ENCODE measurements at places on chromosomes 16 and 17. TPM values are rescaled to one million over a fixed set of nuclear protein-coding genes. Genes with fewer than 3 reads are reported as not detected.
A peak's percentile ranks its signal among the peaks of the same experiment; 100 is the strongest.

- no peak for DNase-seq
Measured at GRCh38 chr17:58007781-58008706, 998 bp upstream of the SRSF1 start.

KRTAP9-4 gene
- not detected for total RNA-seq

DNA sequence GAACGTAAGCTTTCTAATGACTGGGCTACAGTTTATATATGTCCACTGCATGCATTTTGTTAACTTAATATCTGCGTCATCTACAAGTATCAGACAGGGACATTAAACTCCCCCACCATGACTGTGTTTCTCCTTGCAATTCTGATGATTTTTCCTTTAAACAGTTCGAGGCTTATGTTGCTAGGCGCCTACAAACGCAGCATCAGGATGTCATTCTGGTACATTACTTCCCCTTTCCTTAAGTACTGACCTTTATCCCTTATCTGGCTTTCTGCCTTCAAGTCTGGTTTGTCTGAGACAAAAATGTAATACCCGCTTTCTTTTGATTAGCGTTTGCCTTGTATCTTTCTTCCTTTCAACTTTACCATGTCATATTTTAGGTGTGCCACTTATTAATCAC is 362.4 kb downstream of the SLC39A11 start:
- DNase-seq = no peak

DNA sequence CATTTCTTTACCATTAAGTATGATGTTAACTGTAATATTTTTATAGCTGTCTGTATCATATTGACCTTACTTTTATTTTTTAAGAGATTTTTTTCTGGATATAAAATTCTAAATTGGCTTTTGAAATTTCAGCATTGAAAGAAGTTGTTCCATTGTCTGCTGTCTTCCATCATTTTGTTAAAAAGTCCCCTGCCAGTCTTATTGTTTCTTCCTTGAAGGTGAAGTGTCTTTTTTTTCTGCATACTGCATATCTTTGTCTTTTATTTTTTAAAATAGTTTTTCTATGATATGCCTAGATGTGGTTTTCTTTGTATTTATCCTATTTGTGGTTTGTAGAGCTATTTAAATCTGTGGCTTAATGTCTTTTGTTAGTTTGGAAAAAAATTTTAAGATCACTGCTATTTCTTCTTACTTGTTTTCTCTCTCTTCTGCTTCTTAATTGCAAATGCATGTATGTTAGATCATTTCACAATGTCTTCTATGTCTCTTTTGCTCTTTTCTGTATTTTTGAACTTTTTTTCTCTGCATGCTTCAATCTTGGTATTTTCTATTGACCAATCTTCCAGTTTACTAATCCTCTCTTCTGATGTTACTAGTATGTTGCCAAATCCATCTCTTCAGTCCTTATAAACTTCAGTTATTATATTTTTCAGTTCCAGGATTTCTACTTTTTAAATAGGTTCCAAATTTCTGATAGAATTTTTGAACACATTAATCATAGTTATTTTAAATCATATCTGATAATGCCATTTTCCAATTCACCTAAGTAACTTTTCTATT is 20.2 kb downstream of the IL21R start:
- DNase-seq = no peak

- DNase-seq = no peak
Measured at GRCh38 chr16:54996186-54996585, 65.5 kb downstream of the IRX5 start.

GRCh38 chr17:63998721-63999679 is 849 bp downstream of the PRR29 start:
- no peak for DNase-seq

GRCh38 chr16:8961811-8962390 is 1.8 kb downstream of the USP7 start:
- no peak for DNase-seq

DNA sequence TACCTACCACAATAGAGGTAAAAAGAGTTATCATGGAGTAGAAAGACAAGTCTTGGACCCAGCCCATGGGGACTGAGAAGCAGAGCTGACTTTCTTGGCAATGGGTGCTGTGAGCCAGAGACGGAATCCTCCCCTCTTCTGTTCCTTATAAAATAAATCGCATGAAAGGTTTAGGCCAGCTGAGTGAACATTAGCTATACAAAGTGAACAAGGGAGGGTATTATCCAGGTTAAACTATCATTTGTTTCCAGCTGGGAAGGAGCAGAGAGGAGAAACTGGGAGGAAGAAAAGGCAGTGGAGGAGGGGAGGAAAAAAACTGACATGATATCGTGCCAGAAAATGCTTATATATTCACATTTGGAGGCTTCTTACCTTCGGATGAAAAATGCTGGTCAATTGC is 13.3 kb upstream of the PAFAH1B1 start:
- DNase-seq = no peak

SDK2 gene
- total RNA-seq = 0.10 TPM

- DNase-seq = no peak
Measured at GRCh38 chr16:27314986-27315332, 1.2 kb downstream of the IL4R start.

DNA sequence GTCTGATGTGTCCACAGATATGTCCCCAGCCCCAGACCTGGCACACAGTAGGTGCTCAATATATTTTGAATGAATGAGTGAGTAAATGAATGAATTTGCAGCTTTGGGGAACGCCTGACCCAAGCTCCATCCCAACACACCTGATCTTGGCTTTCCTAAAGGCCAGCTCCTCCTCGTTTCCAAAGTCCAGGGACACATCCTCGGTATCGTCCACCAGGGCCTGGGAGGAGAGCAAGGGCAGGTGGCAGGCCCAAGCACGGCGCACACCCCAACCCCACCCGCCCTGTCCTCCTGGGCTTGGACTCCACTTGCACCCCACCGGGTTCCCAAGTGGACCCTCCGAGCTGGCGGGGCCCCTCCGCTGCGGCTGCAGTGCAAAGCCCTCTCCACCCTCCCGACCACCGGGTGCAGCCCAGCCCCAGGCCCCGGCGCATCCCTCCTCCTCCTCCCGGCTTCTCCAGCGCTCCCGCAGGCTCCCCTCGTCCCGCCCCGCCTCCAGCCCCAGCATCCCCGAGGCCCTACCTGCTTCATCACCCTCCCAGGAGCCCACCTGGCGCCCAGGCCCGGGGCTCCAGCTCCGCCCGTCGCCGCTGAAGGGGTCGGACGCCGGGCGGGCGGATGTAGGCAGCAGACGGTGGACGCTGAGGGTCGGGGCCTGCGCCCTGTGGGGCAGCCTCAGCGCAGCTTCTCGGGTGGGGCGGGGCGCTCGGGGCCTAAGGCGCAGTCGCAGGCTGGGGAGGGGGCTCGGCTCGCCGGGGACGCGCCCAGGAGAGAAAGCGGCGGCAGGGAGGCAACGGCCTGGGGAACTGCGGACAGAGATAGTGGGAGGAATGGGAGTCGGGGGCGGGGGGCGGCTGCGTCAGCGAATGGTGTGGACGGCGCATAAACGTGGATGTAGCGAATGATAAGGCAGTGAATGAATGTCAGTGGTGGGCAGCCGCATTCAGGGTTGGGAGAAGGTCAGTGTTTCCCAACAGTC is at the start of gene TVP23A:
Gene TVP23A (minus strand): TSS at position 832 of the 979 bp plus-strand sequence. CDS start 301 bp downstream, at position 531.
- DNase-seq = peak; percentile 34

GRCh38 chr17:9968881-9969280 is 63.8 kb upstream of the RCVRN start:
- no peak for DNase-seq

- no peak for DNase-seq
Measured at GRCh38 chr17:59839651-59840328, 53.0 kb downstream of the TUBD1 start.

DNA sequence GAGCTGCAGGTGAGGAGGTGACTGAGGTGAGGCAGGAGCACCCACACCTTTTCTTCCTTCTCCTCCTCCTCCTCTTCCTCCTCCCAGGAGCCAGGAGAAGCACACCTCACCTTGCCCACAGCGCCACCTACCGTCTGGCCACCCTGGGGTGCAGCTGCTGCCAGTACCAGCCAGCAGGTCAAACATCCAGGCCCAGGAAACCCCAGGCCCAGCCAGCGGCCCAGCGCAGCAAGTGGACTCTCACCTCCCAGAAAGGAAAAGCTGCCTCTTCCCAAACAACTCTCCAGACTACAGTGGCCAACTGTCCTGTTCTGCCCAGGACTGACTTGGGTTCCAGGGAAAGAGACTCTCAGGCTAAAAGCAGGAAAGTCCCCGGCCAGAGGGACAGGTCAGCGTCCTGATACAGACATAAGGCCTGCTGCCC is 22.7 kb downstream of the PEMT start:
- DNase-seq = peak; percentile 46

DNA sequence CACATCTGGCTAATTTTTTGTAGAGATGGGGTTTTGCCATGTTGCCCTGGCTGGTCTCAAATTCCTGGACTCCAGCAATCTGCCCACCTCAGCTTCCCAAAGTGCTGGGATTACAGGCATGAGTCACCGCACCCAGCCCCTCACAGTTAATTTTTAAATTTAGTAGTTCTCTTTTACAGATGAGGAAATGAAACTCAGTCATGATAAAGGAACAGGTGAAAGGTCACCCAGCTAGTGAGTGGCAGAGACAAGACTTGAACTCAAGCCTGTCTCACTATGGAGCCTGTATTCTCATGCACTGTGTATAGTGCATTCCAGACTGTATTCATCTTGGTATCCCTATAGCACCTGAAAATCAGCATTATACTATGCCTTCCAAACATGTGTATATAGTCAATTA is 77.1 kb upstream of the WSB1 start:
- DNase-seq = no peak

DNA sequence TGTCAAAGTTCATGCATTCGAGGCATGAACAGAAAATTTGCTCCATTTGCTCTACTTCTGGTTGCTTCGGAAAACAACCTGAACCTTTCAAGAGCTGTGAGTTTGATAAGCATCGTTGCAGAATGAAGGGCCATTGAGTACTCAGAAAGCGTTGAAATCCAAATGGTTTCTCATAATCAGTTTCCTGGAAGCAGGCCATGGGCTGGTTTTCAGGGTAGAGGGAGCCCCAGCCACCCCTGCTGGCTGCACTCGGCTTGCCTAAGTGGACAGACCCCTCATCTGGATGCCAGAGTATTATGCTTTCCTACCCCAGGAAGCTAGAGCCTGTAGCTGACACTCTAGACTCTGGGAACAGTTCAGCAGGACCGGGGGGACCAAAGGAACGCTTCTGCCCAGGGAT is 24.4 kb downstream of the SCNN1G start:
- DNase-seq = no peak

GRCh38 chr17:57235124-57235523 is 21.2 kb upstream of the MSI2 start:
- no peak for DNase-seq

GRCh38 chr16:1958715-1959268 is 546 bp upstream of the NDUFB10 start:
- DNase-seq = no peak

NPIPB13 gene
- 0.68 TPM for total RNA-seq

DNA sequence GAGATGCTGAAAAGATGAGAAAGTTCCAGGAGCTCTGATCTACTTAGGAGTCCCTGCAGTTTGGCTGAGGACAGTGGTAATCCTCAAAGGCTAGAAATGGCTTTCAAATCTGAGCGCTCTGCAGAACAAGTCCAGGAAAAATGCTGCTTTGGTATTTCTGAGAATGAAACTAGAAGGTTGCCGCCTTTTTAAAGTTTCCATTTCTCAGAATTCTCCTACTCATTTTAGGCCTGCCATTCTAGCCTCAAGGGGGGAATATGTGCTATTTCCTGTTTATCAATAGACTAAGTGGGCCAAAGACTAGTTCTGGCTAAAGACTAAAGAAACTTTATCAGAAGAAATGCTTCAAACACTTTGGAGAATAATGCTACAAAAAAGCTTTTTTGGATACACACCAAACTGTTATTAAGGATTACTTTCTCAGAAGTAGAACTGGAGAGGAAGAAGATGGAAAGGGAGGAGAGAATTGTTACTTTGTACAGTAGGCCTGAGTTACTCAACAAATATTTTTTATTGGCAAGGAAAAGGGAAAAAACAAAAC is at the start of gene SLFN12L:
Gene SLFN12L (minus strand): TSS at position 78 of the 541 bp plus-strand sequence. CDS start 15,314 bp downstream, outside the sequence.
- no peak for DNase-seq

DNA sequence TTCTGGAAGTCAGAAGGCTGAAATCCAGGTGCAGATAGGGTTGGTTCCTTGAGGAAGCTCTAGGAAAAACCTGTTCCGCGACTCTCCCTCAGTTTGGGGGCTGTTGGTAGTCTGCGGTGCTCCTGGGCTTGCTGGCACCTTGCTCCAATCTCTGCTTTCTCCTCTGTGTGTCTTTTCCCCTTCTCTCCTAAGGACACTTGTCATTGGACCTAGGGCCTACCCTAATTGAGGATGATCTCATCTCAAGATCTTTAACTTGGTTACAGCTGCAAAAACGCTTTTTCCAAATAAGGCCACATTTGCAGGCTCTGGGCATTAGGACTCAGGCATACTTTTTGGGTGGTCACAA is 12.9 kb upstream of the CACNG4 start:
- no peak for DNase-seq

DNA sequence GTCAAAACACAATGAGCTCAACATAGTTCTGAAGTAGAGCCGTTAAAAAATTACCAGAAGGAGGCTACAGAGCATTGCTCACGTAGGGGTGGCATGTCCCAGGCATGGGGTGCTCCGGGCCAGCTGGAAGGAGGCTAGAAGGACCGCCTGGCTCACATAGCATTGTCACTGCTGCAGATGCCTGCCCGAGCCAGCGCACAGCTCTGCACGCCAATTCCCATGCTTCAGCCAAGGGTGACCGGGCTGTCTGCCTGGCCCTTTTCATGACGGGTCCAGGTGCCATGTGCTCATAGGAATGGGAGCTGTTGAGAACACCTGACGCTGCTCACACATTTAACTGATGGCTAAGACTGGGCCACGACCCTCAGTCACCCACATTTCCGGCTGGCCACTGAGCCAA is 228.9 kb upstream of the FOXF1 start:
- no peak for DNase-seq

DNA sequence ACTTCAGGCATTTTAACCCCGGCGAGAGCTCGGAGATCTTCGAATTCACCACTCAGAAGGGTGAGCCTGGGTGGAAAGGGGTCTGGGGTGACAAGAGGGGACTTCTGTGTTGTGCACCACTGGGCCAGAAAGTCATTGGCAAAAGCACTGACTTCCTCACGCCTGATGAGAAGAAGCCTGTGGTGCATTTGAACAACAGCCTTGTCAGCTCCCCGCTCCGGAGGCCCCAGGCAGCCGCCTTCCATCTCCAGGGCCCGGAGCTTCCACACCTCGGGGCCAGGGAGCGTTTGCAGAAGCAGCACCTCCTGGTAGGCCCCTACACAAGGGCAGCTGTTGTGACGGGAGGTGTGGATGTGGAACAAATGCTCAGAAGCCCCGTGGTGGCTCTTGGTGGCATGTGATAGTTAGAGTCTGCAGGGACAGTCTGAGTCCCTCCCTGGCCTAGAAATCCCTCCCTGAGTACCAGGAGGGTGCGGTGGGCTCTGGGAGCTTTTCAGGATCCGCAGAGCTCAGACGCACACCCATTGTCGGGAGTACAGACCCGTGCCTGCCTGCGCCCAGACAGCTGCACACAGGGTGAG is 9.7 kb downstream of the CACNG1 start:
- no peak for DNase-seq

SYT17 gene
- 0.12 TPM for total RNA-seq

MAPT gene
- total RNA-seq = not detected

GRCh38 chr17:82655038-82655479 is 6.8 kb upstream of the WDR45B start:
- DNase-seq = no peak

- no peak for DNase-seq
Measured at GRCh38 chr17:19714542-19715411, 1.6 kb downstream of the SLC47A2 start.
